ENCODE measurements at places on chromosomes 5 and 9.
A peak's percentile ranks its signal among the peaks of the same experiment; 100 is the strongest.

DNA sequence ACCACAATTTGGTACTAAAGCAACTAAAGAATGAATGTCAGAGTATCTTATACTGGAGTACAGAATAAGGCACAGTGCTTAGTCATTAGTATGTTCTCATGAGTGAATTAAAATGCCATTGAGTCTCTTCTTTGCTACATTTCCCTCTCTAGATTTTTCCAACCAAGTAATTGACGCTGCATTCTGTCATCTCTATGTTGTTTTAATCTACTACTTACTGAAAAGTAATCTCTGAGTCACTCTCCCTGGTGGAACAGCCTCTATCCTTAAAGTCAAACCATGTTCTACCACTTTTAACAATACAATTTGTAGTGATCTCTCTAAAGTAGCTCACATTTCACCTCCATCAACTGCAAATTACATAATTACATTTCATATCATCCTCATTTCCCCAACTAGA lies 495.1 kb downstream of the CDH18 start:
- DNase-seq, result peak; percentile 6

DNA sequence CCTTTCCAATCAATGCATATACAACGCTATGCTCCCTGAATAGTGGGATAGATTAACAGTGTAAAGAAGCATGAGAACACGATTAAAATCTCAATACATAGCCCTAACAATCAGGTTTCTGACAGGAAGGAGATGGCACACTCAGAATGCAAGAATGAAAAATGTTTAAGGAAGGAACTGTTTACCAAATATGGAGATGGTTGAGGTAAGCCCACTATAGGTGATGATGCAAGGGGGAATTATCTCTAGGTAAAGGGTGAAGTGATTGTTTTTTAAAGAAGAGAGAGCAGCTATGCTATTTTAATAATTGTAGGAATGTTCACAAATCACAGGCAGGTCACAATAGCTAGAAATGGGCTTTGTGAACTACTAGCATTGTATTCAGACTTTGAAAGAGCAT lies 302.4 kb downstream of the CHSY3 start:
- DNase-seq, result no peak

- no peak for DNase-seq
Measured at GRCh38 chr5:124648902-124649467, 97.5 kb downstream of the ZNF608 start.

GRCh38 chr5:138602371-138603000 lies 27.3 kb upstream of the HSPA9 start:
- DNase-seq, result no peak

DNA sequence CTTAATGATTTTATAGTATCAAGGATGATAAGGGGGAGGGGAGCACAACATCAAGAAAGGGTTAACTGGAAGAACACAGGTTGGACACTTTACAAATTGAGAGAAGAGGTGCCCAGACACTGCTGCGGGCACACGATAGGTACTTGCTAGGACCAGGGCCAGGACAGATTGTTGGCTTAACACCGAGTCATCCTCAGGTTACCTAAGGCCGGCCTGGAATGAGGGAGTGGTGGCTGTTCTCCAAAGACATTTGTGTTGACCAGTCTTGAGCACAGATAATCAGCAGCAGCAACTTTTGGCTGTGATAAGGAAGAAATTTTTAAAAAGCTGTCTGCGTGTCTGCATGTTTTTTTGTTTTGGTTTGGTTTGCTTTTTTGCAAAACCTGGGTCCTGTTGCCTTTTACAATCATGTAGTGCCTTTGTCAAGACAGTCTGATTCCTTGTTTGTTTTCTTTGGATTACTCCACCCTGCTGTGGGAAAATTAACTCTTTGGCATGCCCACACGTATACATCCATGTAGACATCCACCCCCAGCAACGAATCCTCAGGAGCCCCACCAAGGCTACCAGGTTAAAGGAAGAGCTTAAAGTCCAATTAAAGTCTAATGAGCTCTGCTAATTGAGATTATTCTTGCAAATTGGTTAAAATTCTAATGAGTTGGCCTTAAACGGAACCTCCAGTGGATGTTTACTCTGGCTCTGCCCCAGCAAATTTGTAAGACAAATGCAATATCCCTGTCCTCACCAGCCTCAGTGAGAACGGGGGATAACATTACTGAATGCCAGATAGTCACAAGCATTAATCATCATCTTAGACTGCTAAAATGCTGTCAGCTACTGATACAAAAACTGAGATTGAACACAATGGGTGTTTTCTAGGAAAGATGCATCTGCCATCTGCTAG lies 382.3 kb downstream of the ACTL7B start:
- peak; percentile 82 for DNase-seq

DNA sequence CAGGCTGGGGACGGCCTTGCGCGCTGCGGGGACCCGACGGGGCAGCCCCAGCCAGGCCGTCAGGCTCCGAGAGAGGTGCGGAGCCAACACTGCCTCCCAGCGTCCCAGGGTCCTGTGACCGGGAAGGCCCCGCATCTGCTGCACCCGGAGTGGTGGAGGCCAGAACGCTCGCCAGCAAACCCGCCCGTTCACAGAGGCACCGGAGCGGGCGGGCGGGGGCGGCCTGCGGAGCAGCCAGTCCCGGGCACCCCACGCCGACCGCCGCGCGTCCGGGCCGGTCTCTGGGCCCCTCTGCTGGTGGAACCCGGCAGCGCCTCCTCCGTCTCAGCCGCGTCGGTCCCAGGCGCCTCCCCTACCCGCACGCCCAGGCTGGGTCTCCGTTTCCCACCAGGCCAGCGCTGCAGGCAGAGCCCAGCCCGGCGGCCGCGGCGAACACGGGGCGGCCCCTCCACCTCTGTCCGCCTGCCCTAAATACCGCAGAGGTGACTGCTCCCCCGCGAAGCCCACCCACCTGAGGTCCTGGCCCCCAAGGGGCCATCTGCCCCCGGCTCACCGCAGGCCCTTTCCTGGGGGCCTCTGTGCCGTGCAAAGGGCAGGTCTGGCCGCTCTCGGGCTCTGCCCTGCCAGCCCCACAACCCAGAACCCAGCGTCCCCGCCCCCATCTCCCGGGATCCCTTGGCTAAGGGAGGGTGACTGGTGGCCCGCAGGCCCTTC lies 15.9 kb downstream of the EXD3 start:
- no peak for DNase-seq

DNA sequence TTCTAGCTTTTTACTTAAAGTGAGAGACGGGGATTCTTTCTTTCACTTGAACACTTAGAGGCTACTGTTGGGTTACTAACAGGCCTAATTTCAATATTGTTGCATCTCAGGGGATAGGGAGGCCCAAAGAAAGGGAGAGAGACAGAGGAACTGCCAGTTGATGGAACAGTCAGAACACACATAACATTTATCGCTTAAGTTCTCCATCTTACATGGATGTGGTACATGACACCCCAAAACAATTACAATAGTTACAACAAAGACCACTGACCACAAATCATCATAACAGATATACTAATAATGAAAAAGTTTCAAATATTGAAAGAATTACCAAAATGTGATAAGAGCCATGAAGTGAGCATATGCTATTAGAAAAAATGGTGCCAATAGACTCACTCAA lies 4.3 kb upstream of the RIC1 start:
- no peak for DNase-seq

DNA sequence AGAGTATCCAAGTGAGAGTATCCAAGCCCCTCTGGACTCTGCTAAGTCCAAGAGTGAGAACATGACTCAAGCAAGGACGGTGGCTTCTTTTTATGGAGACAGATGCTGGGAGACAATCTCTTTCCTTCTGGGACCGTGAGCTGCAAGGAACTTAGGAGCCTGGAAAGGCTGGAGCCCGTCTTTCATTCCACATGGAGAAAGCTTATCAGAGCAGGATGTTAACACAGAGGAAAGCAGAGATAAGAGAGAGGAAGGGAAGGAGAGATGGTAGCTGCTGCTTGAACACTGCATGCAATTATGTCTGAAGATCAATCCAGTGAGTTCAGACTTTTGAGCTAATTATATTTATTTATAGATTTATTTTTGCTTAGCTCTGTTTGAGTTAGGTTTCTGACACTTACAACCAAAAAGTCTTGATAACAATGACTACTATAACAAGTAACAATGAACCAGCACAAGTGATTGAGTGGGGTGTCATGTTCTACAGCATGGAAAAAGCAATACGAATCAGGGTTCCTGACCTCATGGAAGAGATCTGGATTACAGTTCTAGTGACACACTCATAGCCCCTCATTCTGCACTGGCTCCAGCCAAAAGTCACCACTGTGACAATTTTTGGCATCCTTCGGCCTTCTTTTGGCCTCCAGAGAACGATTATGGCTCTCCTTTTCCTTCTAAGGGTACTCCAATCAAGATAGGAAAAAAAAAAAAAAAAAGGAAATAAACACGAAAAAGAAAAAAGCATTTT lies 71.5 kb downstream of the PRLR start:
- DNase-seq, result no peak
